ENCODE measurements at places on chromosomes 1 and 21.

DNA sequence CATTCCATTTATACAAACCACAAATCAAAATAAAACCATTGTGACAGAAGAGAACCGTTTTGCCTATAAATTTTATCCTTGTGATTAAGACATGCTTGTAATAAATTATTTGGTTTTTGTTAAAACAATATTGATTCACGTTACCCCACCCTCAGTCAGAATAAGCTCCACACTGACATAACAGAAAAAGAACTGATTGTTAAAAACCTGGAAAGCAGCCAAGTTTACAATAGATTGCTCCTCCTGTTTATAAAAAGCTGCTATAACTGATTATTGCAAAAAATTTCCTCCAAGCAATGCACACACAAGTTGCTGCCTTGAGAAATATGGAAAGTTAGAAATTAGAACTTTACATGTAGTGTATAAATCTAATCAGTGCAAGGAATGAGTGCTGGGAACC is 263.5 kb downstream of the SETD4 start:
- no peak for DNase-seq

GRCh38 chr1:55039342-55040082 is at the start of gene PCSK9:
PCSK9 (plus strand) TSS chr1:55039548; CDS start chr1:55039838, 290 bp downstream.
- DNase-seq = no peak

- no peak for DNase-seq
These were observed 13.7 kb upstream of the ADAM30 start for GRCh38 chr1:119909890-119910596.

DNA sequence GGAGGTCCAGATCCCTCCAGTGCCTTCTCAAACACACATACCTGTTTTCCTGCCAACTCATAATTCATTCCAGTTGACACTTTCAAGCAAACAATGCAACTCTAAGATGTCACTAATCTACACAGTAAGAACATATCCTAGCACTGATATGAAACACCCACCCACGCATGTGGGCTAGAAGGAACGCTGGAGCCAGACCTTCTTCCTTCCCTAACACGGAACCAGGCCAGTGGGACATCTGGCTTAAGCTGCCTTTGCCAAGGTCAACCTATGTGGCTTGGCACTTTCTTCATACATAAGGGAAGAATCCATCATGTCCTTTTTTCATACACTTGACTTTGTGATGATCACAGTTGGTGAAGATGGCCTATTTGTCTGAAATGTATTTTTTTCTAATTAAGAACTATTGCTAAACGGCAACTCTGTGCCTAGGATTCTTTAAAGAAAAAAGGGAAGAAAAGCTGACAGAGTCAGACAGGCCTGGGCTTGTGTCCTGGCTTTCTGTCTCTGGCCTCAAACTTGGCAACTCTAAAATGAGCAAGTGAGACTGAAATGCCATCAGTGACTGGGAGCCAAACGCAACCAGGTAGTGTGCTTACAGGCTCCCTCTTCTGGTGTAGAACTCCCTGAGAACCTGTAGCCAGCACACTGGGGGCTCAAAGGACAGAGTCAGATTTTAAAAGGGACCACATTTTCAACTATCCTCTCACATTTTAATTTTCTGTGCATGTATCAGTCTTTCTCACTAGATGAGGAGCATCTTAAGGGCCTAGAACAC is 92.6 kb upstream of the BEND5 start:
- no peak for DNase-seq

- DNase-seq = no peak
These were observed 4.8 kb upstream of the ZNF687 start for GRCh38 chr1:151277249-151277648.

DNA sequence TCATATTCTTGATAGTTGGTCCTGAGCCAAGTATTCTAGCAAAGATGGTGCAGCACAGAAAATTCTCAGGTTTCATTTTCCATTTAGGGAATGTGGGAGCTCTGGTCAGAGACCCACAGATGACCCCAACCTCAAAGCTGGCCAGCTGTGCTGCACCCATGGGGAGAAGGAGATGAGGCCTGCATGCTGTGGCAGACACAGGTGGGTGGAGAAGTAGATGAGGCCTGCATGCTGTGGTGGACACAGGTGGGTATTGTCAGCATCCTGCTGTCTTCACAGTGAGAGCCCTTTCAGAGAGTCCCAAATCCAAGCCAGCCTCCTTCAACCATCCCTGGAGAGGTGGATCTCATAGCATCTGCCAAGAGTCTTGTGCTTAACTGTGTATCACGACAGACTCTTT is 77.7 kb downstream of the DSCAM start:
- DNase-seq = no peak

- DNase-seq = no peak
These were observed 30.7 kb upstream of the CCN1 start for GRCh38 chr1:85549834-85550233.

DNA sequence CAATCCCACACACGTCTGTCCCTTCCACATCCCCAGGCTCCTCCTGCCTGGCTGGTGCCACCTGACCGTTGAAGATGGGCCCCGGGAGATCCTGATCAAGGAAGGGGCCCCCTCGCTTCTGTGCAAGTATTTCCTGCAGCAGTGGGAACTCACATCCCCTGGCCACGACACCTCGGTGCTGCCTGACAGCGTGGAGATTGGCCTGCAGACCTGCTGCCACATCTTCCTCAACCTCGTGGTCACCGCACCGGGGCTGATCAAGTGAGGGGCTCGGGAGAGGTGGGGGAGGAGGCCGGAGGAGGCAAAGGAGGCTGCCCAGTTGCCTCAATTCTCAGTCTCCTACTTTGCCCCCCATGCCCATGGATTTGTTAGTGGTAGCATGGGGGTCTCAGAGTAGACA is 5.6 kb downstream of the NCDN start:
- DNase-seq = no peak

DNA sequence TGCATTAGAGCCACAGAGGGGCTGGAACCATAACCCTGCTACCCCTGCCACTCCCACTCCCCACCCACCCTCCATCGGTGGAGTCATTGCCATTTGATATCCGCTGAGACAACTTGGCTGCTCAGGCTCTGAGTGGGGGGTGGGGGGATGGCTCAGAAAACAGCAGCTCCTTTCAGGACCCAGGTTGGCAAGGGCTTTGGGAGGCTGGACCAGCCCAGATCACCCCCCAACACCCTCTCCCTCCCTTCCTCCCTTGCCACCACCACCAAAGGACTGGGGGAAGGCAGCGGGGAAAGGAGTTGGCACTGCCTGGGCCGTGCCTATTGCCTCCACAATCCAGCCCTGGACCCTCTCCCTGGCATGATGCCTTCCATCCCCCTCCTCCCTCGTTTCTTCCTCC is 1.7 kb downstream of the KCNJ10 start:
- DNase-seq = no peak

DNA sequence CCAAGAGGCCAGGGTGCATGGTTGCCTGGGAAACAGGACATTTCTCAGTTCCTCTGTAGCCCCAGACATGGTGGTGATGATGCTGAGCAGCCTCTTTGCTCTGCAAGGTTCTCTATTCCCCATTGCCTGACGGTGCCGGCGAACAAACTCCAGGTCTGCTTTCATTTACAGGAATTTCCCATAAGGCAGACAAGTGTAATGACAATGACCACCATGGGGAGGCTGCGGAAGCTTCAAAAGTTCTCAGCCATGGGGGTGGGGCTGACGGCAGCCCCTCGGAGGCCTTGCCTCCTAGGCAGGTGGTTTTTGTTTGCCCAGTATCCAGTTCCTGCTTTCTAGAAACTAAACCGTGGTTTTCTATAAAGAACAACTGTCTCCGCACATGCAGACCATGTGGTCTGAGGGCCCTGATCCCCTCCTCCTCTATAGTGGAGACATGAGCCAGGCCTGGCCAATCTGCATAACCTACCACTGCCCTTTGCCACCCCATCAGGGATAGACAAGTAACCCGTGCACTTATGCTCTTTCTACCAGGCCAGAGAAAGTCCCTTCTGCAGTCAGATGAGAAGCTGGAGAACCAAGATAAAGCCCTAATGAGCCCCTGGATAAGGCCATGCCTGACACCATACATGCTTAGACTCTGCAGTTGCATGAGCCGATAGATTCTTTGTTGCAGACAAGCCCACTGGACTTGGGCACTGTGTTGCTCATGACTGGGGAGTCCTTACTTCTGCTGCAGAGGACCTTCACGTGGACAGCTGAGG is 54.1 kb downstream of the LDLRAD2 start:
- DNase-seq = no peak

- no peak for DNase-seq
These were observed 632.0 kb downstream of the SMYD3 start for GRCh38 chr1:245874942-245875580.

DNA sequence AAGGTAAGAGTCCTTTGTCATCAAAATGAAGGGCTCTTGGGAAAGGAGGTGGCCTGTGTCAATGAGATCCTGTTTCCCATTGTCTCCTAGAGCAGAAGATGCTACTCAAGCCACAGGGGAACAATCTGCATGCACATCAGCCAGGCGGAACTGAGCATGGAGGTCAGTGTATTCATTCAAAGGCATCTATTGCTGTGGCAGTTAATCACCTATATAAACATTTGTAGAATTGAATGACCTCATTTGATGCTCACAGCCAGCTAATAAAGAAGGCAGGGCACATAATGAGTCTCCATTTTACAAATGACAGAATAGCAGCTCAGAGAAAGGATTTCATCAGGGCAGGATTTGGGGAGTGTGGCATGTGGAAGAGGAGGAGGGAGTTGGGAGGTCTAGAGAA is 5.7 kb upstream of the FYB2 start:
- DNase-seq = no peak

GRCh38 chr1:201420608-201421002 is 925 bp downstream of the TNNI1 start:
- no peak for DNase-seq

DNA sequence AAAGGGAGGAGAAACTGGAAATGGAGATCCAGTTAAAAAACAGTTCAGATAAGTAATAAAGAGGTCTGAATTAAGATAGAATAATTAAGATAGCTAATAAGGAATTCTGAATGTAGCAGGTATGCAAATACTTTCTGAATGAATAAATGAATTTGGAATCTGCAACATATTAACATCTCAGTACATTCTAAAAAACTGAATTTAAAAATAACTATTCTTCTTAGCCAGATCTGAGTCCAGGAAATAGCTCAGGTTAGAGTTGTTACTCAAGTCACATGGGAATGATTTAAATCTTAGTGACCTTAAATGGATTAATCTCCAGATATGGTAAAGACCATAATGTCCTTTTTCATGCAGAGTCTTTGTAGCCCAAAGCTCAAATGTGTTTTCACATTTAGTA is 51.2 kb downstream of the EYA3 start:
- DNase-seq = no peak
